GM13977 (cell line): ENCODE measurements at places on chromosomes 13 and 19.
A peak's percentile ranks its signal among the peaks of the same experiment; 100 is the strongest.

DNA sequence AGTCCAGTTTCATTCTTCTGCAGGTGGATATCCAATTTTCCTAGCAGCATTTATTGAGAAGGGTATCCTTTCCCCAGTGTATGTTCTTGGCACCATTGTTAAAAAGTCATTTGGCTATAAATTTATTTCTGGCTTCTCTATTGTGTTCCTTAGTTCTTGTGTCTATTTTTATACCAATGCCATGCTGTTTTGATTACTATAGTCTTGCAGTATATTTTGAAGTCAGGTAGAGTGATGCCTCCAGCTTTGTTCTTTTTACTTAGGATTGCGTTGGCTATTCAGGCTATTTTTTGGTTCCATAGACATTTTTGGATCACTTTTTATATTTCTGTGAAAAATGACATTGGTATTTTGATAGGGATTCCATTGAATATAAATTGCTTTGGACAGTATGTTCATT, 71.7 kb upstream of the MLNR start:
- no peak for DNase-seq

DNA sequence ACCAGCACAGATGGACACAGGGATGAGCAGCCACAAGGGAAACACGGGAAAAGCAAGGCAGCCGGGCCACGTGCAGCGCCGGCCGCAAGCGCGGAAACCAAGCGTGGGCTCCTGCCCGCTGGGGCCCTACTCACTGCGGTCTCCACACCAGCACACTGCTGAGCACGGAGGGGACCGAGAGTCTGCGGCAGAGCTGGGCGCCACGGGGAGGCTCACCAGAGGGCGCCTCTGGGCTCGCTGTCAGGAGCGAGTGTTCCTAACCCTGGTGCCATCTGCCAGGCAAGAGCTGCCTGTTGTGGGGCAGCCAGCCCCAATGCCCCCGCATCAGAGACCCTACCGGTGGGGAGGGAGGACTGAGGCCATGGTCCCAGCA, 26.5 kb downstream of the MPND start:
- DNase-seq, result peak; percentile 73

GRCh38 chr13:99657848-99658260, 156.6 kb downstream of the TM9SF2 start:
- DNase-seq, result no peak

DNA sequence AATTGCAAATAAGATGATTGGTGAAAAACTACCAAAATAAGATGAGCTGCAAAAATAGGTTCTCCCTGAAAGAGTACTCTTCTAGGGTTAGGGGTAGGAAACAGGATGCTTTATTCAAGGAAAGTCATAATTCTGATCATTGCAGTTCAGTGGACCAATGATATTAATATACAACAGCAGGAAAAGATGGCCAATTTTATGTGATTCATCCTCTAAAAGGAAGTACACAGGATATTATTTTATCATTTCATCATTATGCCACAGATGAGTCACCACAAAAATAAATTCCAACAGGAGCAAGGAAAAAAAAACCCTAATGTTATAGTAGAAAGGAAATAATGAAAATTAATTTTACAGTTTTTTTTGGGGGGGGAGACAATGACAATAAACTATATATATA, 205.0 kb downstream of the NALCN start:
- no peak for DNase-seq

GRCh38 chr19:38263689-38264485, 486 bp upstream of the SPINT2 start:
- DNase-seq, result peak; percentile 86

GRCh38 chr19:48794291-48794690, 16.5 kb downstream of the BCAT2 start:
- DNase-seq, result no peak

DNA sequence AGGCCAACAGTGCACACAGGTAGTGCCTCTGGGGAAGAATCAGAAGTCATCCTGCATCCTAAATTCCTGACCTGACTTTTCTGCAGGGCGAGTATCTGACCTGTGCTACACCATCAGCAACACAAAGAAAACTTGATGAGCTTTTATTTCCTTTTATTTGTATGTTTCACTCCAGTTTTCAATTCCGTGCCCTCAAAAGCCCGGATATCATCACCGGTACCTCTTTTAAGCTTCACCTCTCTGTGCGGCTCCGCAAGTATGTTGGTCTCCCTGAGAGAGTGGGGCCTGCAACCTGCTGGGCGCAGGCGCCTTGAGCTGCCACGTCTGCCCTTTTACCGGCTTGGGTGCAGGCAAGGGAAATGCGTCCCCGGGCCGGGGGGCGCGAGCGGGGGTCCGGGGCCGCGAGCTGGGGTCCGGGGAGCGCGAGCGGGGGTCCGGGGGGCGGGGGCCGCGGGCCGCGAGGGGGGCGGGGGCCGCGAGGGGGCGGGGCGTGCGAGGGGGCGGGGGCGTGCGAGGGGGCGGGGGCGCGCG, 4.3 kb upstream of the DUXA start:
- DNase-seq, result peak; percentile 75

GRCh38 chr13:58680115-58680514, 1048.6 kb downstream of the PCDH17 start:
- DNase-seq, result no peak

GRCh38 chr19:44806291-44806690, 2.6 kb upstream of the BCAM start:
- DNase-seq, result no peak

DNA sequence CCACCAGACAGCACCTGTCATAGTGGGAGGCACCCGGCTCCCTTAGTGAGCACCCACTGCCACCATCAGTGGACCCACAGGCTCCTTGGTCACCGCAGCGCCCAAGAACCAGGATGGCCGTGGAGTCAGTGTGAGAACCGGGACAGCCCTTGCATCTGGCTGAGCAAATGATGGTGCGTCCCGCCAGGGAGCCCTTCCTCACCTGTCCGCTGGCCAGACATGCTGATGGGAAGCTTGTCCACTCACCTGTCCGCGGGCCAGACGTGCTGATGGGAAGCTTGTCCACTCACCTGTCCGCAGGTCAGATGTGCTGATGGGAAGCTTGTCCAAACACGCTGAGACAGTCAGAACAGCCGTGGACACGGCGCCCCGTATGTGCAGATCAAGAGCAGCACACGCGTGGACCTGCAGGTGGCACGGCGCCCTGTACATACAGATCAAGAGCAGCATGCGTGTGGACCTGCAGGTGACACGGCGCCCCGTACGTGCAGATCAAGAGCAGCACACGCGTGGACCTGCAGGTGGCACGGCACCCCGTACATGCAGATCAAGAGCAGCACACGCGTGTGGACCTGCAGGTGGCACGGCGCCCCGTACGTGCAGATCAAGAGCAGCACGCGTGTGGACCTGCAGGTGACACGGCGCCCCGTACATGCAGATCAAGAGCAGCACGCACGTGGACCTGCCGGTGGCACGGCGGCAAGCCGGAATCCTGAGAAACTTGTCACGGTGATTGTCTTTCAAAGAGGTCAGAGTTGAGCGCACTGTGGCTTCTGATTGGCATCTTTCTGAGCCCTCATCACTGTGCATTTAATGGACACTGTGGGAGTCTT, 40.7 kb upstream of the DCUN1D2 start:
- no peak for DNase-seq

GRCh38 chr13:93727211-93728141, 500.9 kb downstream of the GPC6 start:
- no peak for DNase-seq

DNA sequence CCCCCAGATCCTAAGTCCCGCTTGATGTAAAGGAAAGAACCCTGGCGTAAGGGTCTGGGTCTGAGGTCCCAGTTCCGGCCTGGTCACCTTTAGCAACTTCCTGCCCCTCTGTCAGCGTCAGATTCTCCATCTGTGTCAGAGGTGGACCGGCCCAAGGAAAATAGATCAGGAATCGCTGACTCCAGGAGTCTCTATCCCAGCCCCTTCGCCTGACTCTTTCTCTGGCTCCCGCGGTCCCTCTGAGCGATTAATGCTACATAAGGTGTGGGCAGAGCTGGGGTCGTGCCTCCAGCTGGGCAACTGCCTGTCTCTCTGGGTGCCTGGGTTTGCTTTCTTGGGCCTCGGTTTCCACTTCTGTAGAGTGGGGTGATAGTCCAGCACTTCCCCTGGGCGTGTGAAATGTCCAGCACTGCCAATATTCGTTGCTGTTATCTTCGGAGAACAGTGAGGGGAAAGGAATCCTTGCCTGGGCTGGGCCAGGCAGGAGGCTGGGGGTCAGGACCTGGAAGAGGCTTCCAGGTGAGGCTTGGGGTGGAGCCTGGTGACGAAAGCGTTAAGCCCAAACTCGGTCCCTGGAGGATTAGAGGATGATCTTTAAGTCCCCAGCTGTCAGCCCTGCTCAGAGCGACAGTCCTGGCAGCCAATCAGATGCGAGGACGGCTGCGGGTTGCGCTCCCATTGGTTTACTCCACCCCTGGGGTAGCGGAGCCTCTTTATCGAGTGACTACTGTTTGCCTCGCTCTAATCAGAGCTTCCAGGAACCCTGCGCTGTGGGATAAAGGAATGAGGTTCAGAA, 767 bp downstream of the ABCA7 start:
- peak; percentile 99 for DNase-seq

GRCh38 chr13:41962994-41963393, 2.1 kb upstream of the VWA8 start:
- DNase-seq, result no peak

DNA sequence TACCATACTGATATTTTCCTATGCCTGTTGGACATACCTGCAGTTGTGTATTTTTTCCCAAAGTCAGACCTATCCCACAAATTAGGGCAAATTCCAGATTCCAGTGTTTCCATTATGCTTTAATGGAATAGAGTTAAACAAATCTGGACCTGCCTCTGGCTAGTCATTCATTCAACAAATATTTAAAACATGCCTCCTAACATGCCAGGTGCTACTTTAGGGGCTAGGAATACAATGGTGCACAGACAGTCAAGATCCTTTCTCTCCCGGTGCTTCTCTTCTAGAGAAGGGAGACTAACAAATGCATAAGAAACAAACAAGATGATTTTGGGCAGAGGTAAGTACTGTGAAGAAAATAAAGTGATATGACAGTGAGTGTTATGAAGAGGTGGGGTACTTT, 7.5 kb upstream of the WDFY2 start:
- DNase-seq, result no peak

DNA sequence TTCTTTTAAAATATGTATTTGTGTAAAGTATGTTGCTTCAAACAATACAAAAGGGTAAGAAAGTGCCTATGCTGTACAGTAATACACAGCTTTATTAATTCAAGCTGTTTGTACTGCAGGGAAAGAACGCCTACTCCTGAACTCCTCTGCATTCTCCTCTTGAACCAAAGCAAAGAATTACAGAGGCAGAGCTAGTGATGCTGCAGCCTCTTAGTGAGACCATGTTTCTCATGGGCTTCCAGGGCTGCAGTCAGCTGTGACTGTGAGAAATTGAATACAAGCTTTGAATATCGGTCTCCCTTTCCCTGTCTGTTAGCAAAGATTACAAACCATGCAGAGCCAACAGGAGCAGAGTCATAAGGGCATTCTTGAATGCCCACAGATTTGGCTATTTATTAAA, 248.5 kb downstream of the SLITRK1 start:
- no peak for DNase-seq

DNA sequence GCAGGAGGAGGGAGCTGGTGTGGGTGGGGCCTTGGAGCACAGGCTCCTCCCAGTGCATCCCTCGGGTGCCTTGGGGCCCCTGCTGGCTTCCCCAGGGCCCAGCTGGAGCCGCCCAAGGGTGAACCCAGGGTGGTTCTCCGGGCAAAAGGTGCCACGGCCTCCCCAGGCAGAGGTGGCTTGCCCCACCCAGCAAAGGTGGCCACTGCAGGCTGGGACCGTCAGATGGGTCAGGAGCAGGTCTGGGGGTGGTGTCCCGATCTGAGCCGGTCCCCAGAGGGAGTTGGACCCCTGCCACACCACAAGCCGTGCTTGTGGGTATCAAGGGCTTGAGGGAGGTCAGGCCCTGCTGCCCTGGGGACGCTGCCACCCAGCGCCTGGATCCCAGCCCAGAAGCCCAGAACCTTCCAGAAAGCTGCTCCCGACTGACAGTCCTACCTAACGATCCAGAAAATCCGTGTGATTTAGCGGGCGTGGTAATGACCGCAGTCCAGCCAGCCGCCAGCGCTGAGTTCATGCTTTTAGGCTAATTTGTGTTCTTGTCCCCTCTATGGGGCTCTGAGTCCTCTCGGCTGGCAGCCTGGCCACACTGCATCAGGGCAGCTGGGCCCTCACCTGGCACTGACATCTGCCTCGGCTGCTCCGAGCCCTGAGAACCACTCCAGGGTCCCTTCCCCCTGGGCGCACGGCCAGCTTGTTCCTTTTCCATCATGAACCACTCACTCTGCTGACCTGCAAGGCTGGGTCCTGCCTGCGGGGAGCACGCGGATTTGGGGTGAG, 5.0 kb upstream of the GRIN3B start:
- DNase-seq, result no peak

GRCh38 chr13:63455938-63456337, 2040.3 kb upstream of the PCDH20 start:
- no peak for DNase-seq

DNA sequence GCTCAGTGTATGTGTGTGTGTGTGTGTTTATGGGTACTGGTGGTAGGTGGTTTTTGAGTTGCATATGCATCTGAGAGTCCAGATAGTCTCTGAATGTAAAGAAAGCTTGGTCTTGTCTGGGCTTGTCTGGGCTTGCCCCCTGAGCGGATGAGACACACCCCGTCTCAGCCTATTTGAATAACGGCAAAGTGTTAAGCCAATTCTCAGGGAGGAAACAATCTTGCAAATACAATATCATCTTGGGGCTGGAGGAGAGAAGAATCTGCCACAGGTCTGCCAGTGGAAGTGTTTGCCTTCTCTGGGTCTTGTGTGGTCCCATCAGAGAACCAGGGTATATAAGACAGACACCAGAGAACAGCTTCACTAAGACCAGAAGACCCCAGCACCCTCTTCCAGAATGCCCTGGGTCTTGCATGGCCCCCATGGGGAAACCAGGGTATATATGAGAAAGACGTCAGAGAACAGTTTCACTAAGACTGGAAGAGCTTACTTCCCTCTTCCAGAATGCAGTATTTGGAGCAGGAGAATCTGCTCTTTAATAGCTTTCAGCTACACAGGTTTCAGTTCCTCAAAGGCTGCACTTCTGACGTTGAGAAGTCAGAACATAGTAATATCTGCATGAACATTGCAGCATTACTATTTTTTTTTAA, 13.3 kb downstream of the CD70 start:
- peak; percentile 77 for DNase-seq

- DNase-seq, result no peak
These were observed 46.8 kb upstream of the CYP2A7 start for GRCh38 chr19:40928850-40929249.

- DNase-seq, result no peak
These were observed 3.7 kb downstream of the HRC start for GRCh38 chr19:49151267-49152118.

DNA sequence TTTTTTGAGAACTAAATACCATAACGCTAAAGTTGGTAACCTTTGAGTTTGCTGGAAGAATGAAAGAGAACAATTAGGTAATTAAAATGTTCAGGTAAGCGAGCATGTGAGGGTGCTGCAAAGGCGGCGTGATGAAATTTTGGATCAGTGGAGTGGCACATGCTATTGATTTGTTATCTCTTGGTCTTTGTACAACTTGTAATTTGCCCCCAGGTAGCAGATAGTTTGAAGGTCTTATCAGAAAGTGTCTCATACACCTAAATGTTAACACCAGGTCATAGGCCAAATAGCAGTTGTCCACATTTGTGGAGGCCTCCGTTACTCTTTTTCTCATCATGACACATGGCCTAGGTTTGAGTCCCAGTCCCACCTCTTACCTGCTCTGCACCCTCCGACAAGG, 14.9 kb downstream of the ARHGAP35 start:
- no peak for DNase-seq
